ENCODE measurements at places on chromosomes 1 and 21.

- peaks cover 84% of the 10 kb centered on the region for H3K27me3 ChIP-seq
- H3K4me3 ChIP-seq: peak overlapping the region; percentile 42
- no peak overlapping the region for H3K27ac ChIP-seq
- no peak for DNase-seq
- H3K4me1 ChIP-seq: peaks cover 30% of the 10 kb centered on the region
These were observed 905 bp downstream of the BARHL2 start for GRCh38 chr1:90716243-90716551.

DNA sequence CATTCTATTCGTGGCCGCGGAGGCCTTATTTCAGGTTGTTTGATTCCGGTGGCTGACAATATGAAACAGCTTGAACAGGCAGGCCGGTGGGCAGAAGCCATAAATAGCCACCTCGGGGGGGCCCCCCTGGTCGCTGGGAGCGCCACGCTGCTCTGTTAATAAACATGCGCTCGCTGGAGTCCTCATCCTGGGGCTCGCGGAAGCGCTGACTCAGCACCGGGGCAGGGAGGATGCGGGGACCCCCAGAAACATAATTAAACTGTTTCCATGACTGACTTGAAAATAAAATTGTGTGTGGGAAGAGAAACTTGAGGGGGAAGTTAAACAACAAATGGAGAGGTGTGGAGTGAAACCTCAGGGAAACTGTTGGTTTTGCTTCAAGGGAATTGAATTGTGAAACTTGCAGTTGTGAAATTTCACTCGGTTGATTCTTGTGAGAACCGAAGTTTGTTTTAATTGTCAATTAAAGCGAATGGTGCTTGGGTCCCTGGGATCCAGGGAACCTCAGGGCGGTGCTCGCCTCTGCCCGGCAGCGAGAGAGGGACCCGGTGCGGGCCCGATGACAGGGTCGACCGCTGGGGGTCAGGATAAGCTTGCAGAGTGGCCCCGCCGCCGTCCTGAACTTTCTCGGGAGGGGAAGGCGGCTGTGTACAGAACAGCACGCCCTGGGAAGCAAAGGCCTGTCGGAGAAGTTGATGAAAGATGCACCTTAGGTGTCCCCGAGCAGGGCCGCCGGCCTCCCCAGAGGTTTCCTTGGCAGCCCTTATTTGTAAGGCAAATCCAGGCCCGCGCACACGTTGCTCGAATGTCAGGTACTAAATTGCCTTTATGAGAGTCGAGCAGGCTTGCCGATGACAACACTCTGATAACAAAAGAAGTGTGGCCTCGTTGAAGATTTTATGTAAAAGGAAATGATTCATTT, 176.9 kb upstream of the LMO4 start:
- H3K36me3 ChIP-seq: no peaks in the 10 kb centered on the region
- peak overlapping the region; percentile 89 for H3K4me3 ChIP-seq
- peak; percentile 2 for DNase-seq
- H3K27ac ChIP-seq: no peak overlapping the region
- peaks cover 19% of the 10 kb centered on the region for H3K27me3 ChIP-seq

- H3K36me3 ChIP-seq: peaks cover 36% of the 10 kb centered on the region
- H3K4me1 ChIP-seq: no peaks in the 10 kb centered on the region
- no peak overlapping the region for H3K4me3 ChIP-seq
- peak overlapping the region; percentile 40 for H3K27ac ChIP-seq
- H3K27me3 ChIP-seq: no peaks in the 10 kb centered on the region
These were observed 644.1 kb downstream of the SMYD3 start for GRCh38 chr1:245862812-245863540.

DNA sequence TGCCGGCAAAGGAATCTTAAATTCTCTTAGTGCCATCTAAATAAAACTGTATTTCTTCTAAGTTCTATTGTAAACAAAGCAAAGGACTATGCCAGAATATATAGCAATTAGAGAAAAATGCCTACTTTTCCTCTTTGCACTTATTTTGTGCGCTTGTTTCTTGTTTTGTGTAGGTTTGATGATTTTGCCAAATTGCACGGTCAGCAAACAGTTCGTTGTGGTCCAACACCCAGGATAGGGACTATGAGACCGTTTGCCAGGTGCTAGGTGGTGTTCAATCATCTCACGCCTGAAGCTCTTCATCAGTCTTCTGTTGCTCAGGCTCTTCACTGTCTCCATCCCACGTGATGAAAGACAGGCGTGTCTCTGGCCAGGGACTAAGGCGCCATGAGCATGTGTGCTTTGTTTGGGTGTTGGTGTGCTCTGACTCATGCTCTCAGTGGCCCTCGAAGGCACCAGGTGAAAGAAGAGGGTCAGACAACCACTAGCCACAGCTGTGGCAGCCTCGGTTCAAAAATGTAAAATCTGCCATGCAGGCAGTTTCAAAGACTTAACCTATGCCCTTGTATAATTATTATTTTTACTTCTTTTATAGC, 36.9 kb upstream of the KCNE1 start:
- H3K4me3 ChIP-seq: no peak overlapping the region
- H3K4me1 ChIP-seq: peaks cover 22% of the 10 kb centered on the region
- H3K27ac ChIP-seq: no peak overlapping the region

- no peaks in the 10 kb centered on the region for H3K27me3 ChIP-seq
- no peaks in the 10 kb centered on the region for H3K4me1 ChIP-seq
- no peaks in the 10 kb centered on the region for H3K36me3 ChIP-seq
- H3K27ac ChIP-seq: no peak overlapping the region
- H3K4me3 ChIP-seq: no peak overlapping the region
These were observed 1538.3 kb downstream of the NCAM2 start for GRCh38 chr21:22536509-22536908.

DNA sequence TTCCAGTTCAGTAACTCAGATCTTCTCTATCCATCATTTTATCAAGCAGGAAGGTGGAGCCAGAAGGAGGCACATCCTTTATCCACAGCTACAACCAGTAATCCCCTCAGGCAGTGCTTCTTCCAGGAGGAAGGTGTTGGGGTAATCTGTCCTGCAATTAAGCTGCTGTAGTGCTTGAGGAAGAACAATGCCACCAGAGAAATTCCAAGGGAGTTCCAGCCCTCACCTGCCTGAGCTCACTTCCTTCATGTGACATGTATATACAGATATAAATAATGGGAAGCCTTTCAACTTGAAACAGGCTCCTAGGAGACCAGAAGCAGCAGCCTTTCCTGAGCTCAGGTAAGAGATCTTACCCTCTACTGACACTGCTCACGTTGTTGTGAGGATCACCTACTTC, 2.2 kb upstream of the IL20 start:
- H3K36me3 ChIP-seq: no peaks in the 10 kb centered on the region
- no peaks in the 10 kb centered on the region for H3K27me3 ChIP-seq
- no peak for DNase-seq
- no peak overlapping the region for H3K27ac ChIP-seq
- no peak overlapping the region for H3K4me3 ChIP-seq
- peaks cover 11% of the 10 kb centered on the region for H3K4me1 ChIP-seq

DNA sequence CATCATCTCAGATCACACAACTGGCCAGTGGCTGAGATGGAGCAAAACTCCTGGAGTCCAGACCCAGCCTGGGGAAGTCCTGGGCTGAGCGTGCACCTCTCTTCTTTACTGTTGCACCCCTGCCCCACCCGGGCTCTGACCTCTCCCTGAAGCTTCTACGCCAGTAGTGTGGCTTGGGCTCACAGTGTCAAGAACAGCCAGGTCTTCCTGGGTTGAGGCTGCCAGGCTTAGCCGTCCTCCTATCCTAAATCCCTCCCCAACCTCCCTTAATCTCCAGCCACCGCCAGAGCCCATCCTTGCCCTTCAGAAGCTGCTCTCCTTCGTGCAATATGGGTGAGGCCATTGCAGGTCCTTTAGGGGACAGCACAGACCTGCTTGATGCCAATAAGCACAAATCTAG, 399.2 kb upstream of the VAMP3 start:
- no peak for DNase-seq
- H3K4me3 ChIP-seq: no peak overlapping the region
- no peaks in the 10 kb centered on the region for H3K36me3 ChIP-seq
- H3K27ac ChIP-seq: no peak overlapping the region

- no peak overlapping the region for H3K4me3 ChIP-seq
- peaks cover 9% of the 10 kb centered on the region for H3K27me3 ChIP-seq
- H3K4me1 ChIP-seq: no peaks in the 10 kb centered on the region
- no peak for DNase-seq
These were observed 73.1 kb upstream of the USP24 start for GRCh38 chr1:55288245-55288644.

DNA sequence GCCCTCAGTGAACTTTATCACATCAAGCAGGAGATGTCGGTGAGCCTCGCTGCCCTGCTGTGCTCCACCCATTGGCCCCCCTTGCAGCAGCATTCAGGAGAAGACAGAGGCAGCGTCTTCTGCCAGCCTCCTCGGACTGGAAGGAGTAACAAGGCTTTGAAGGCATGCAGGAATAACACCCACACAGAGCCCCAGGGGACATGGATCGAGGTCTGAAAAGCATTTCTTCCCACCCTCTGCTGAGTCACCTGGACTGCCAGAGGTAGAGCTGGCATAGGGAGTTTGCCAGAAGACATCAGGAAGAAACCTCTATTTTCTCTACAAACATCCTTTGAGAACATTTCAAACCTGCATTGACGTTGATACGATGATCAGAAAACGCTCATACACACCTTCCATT, 42.9 kb downstream of the COL18A1 start:
- H3K27me3 ChIP-seq: peaks cover 19% of the 10 kb centered on the region
- no peaks in the 10 kb centered on the region for H3K36me3 ChIP-seq
- H3K27ac ChIP-seq: no peak overlapping the region
- H3K4me3 ChIP-seq: no peak overlapping the region

DNA sequence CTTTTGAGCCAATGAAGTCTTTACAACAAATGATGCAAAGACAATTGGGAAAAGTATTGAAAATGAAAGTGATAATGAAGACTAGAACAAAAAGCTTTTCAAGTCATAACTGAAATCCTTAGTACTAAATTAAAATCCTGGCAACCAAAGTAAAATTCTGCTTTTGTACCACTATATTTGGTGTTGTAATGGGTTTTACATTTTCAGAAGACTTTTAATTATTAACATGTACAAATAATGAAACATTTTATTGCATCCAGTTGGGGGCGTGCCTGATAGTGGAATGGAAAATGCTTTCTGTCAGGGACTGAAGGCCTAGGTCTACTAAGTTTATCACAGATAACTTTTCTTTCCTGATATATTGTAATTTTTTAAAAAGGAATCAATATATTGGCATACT, 89.4 kb downstream of the SDCCAG8 start:
- no peaks in the 10 kb centered on the region for H3K27me3 ChIP-seq
- H3K36me3 ChIP-seq: peaks cover 3% of the 10 kb centered on the region
- H3K4me1 ChIP-seq: no peaks in the 10 kb centered on the region
- no peak for DNase-seq

- no peak for DNase-seq
- no peak overlapping the region for H3K4me3 ChIP-seq
- H3K27me3 ChIP-seq: no peaks in the 10 kb centered on the region
- H3K36me3 ChIP-seq: no peaks in the 10 kb centered on the region
- no peaks in the 10 kb centered on the region for H3K4me1 ChIP-seq
These were observed 29.6 kb upstream of the C1orf87 start for GRCh38 chr1:60103186-60103585.

- peaks cover 31% of the 10 kb centered on the region for H3K36me3 ChIP-seq
- H3K4me3 ChIP-seq: no peak overlapping the region
- H3K27ac ChIP-seq: no peak overlapping the region
- peaks cover 28% of the 10 kb centered on the region for H3K4me1 ChIP-seq
- no peaks in the 10 kb centered on the region for H3K27me3 ChIP-seq
These were observed 934 bp upstream of the MSH4 start for GRCh38 chr1:75795703-75796193.

DNA sequence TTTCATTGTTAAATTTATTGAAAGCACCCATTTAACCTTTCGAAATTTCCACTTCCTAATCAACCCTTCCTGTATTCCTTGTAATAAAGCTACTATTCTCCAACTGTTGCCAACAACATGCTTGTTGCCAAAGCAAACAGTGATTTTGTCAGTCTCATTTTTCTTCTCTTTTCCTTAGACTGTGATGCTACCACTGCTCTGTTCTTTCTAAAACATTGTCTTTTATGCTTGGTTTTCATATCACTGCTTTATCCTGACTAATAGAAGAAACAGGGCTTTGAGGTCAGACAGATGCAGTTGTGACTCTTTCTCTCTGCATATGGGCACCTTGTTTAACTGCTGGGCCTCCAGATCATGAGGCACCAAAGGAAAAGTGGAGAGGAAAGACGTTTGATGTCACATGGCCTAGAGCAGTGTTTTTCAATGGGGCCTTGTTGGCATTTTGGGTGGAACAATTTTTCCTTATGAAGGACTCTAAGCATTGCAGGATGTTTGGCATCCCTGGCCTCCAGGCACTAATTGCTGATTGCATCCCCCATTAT, 56.1 kb downstream of the HMCN1 start:
- H3K27ac ChIP-seq: no peak overlapping the region
- H3K4me3 ChIP-seq: no peak overlapping the region
- no peak for DNase-seq
- no peaks in the 10 kb centered on the region for H3K36me3 ChIP-seq
- no peaks in the 10 kb centered on the region for H3K4me1 ChIP-seq
- H3K27me3 ChIP-seq: no peaks in the 10 kb centered on the region

DNA sequence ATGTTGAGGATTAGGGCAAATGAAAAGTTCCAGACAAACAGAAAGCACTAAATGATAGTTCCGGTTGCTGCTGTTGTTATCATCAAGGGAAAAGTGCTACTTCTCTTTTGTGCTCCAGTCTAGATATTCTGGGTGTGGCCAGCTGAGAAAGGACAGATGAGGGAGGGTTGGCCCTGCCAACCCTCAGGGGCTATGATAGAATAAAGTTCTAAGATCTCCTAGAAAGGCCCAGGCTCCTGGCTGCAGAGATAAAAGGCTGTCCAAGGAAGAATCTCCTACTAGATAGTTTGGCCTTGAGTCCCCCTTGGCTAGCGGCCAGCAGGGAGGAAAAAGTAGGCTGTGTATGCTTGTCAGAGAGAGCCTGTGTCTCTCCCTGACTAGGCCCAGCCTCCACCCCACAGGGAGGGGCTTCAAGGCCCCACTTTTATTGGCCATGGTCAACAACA, 31.5 kb downstream of the RIMS3 start:
- peaks cover 2% of the 10 kb centered on the region for H3K4me1 ChIP-seq
- DNase-seq: no peak
- no peaks in the 10 kb centered on the region for H3K36me3 ChIP-seq
- H3K27me3 ChIP-seq: no peaks in the 10 kb centered on the region

GRCh38 chr1:205534444-205534985, 30.0 kb downstream of the CDK18 start:
- no peak overlapping the region for H3K4me3 ChIP-seq
- peaks cover 24% of the 10 kb centered on the region for H3K27me3 ChIP-seq
- no peak overlapping the region for H3K27ac ChIP-seq
- no peaks in the 10 kb centered on the region for H3K36me3 ChIP-seq

GRCh38 chr1:55068638-55069037, 29.3 kb downstream of the PCSK9 start:
- H3K27ac ChIP-seq: no peak overlapping the region
- no peaks in the 10 kb centered on the region for H3K4me1 ChIP-seq
- no peak overlapping the region for H3K4me3 ChIP-seq
- no peaks in the 10 kb centered on the region for H3K27me3 ChIP-seq
- no peak for DNase-seq
- peaks cover 35% of the 10 kb centered on the region for H3K36me3 ChIP-seq

DNA sequence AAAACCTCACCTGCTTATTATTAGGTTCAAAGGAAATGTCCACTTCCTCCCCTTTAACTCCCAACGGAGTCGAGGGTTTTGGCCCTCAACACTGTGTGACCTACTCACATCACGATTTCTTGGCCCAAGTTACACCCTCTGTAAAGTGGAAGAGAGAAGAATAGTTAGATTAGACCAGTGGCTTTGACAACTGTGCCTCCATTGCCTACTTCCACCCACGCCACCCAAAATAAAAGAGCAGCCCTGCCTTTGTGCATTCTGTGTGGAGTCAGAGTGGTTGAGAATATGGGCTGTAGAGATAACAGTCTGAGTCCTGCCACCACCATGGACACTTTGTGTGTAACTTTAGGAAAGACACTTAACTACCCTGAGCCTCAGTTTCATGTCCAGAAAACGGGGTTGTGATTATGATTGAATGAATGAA, 4.1 kb upstream of the HDGF start:
- no peak for DNase-seq
- H3K36me3 ChIP-seq: no peaks in the 10 kb centered on the region
- H3K4me1 ChIP-seq: peaks cover 11% of the 10 kb centered on the region
- no peak overlapping the region for H3K27ac ChIP-seq
- no peak overlapping the region for H3K4me3 ChIP-seq

Measured in naive thymus-derived CD8-positive, alpha-beta T cell (primary cell).